ENCODE measurements at places on chromosomes 5 and 9. TPM values are rescaled to one million over a fixed set of nuclear protein-coding genes. Genes with fewer than 3 reads are reported as not detected.
A peak's percentile ranks its signal among the peaks of the same experiment; 100 is the strongest.

Gene WWC1
- total RNA-seq: 0.30 TPM

Gene MTMR12
- 23.3 TPM for total RNA-seq

Gene FLT4
- 2.8 TPM for total RNA-seq

Gene NFIL3
- total RNA-seq: 87.3 TPM

Gene DDX4
- 0.12 TPM for total RNA-seq

Gene IFNA2
- total RNA-seq: not detected

Gene PCAT7
- total RNA-seq: not detected

Gene PCDHAC1
- not detected for total RNA-seq

Gene PCDHB10
- not detected for total RNA-seq

Gene ADAMTS16
- not detected for total RNA-seq

Gene RANBP3L
- not detected for total RNA-seq

- DNase-seq: no peak
Measured at GRCh38 chr5:83919071-83920041, 198.7 kb upstream of the HAPLN1 start.

DNA sequence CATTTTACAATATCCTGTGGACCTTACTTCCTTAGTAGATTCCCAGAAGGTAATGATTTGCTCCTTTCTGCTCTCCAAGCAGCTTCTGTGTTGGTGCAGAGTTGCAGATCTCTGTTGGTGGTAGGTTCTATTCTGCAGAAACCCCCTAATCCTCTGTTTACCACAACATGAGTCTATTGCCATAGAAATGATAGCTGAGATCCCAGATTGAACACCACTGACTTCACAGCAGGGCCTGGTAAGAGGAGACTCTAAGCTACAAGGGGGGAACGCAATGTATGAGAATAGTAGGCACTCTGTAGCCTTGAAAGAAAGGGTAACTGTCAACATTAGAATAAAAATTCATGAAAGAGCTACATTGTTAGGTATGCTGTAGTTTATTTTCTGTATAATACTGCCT is 59.5 kb downstream of the MUSK start:
- no peak for DNase-seq

DNA sequence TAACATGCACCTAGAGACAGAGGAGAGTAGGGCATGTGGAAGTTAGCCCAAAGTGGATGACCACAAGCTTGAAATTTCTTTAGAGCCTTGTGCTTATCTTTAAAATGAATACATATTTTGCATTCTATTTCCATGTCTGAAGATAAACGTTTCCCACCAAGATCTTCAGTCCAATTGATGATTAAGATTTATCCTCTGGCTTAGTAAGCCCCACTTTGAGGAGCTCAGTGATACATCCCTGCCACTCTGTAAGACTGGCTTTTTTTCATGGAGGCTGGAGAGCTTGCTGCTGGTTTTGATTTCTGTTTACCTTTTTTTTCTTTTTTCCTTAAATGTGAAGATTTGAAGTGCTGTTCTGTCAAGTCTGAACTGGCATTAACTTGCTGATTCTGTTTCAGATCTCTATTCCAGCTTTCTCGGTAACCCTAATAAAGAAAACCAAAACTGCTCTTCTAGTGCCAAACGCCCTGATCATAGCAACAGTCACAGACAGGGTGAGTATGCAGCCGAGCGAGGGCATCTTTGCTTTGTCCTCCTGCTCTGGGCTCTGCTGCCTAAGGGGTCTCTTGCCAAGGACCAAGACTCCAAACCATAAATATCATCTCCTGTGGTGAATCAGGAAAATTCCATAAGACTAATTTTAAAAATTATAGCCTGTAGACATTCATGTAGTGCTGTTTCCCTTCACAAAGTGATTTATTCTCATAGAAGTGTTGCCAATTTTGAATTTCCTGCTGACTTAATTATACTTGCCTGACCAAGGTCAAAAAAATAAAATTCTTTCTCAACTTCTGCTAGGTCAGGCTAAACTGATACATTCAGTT is 54.3 kb downstream of the GRAMD2B start:
- no peak for DNase-seq

- no peak for DNase-seq
Measured at GRCh38 chr5:103109277-103109676, 10.7 kb downstream of the GIN1 start.

GRCh38 chr9:109639674-109640579 is 140.1 kb upstream of the PALM2AKAP2 start:
- DNase-seq: no peak

DNA sequence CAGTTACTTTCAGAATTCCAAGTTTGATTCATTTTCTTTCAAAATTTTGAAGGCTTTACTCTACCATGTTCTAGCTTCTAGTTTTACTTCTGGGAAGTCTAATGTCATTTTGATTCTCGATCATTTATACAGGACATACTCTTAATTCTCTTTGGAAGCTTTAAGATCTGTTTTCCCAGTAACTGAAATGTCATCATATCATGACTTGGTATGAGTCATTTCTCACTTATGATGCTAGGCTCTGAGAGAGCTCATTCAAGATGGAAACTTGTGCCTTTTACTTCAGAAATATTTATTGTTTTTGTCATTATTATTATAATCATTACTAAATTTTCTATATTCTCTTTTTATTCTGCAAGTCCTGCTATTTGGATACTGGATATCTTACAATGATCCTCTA is 222.3 kb downstream of the PARP8 start:
- DNase-seq: no peak

GRCh38 chr9:137302449-137303150 is 529 bp upstream of the NRARP start:
- no peak for DNase-seq

- no peak for DNase-seq
Measured at GRCh38 chr9:92657296-92658094, 12.4 kb downstream of the IPPK start.

DNA sequence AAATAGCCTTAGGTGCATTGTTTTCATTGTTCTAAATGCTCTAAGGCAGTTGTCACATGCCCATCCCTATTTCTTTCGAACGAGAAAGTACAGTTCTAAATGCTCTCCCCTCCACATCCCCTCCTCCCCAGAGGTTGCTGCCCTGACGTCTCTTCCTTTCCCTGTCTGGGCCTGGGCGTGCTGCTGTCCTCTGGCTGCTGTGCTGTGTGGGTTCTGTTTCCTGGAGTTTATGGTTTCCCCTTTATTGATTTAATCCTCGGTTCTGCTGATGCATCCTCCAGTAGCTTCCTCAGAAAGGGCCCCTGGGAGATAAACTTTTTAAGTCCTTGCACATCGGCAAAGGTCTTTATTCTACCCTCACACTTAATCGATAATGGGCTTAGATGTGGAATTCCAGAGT is 48.8 kb downstream of the MVB12B start:
- no peak for DNase-seq

GRCh38 chr5:93726595-93726994 is 14.8 kb downstream of the POU5F2 start:
- no peak for DNase-seq

- no peak for DNase-seq
Measured at GRCh38 chr9:129077236-129077635, 3.7 kb upstream of the DOLPP1 start.

GRCh38 chr5:72465066-72465465 is 42.1 kb downstream of the ZNF366 start:
- no peak for DNase-seq

DNA sequence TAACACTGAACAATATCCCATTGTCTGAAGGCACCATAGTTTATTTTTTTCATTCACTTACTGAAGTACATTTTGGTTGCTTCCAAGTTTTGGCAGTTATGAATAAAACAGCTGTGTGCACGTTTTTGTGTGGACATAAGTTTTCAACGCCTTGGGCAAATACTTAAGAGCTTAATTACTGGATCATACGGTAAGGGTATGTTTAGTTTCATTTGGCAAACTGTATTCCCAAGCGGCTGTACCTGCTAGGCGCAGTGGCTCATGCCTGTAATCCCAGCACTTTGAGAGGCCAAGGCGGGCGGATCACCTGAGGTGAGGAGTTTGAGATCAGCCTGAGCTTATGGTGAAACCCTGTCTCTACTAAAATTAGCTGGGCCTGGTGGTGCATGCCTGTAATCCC is 63.7 kb upstream of the FAM120A start:
- DNase-seq: no peak

DNA sequence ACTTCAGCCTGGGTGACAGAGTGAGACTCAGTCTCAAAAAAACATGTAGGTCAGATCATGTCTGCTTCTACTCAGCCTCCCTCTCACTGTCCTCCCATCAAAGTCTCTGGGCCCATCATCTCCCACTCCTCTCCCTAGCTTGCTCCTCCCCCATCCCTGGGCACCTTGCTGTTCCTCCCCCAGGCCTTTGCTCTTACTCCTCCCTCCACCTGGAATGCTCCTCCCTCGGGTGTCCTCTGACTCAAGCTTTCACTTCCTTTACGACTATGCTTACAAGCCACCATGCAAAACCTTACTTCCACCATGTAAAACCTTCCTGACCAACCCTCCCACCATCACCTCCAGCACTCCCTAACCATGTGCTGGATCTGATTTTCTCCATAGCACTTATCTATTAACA is 51.5 kb downstream of the MTMR12 start:
- DNase-seq: peak; percentile 44

DNA sequence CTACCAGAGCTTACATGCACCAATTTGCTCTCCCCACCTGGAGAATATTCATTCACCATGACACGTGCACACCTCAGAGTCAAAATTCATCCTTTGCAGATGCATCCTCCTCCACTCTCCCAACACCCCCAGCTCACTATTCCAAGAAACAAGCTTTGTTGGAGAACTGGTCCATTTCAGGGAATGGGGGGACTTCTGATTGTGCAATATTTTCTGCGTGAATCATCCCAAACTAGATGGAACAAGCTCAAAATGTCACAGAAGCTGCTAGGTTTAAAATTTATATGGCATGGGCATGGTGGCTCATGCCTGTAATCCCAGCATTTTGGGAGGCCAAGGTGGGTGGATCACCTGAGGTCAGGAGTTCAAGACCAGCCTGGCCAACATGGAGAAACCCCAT is 3.6 kb downstream of the GLDC start:
- no peak for DNase-seq

DNA sequence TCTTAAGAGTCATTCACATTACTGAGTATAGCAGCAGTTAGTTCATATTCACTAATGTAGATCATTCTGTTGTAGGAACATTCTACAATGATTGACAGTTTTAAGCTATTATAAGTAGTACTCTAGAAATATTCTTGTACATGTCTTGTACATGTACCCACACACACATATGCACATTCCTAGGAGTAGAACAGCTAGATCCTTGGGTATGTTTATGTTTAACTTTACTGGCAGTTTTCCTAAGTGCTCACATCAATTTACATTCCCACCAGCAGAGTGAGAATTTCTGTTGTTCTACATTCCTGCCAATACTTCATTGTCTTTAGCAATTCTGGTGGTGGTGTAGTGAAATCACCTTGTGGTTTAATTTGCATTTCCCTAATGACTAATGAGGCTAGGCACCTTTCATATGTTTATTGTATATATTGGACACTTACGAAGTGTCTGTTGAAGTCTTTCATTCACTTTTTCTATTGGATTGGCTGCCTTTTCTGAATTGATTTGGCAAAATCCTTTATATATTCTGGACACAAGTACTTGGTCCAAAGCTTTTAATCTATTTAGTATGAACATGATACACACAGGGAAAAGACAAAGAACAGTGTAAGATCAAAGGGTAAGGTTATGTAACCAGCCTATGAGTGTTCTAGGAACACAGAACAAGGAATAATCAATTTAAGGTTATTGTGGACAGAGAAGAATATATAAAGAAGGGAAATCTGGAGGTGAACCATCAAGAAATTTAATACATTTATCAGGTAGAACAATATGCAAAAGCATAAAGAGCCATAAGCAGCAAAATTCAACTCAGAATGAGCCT is 95.6 kb downstream of the MLLT3 start:
- no peak for DNase-seq

GRCh38 chr5:14086261-14086660 is 56.9 kb upstream of the TRIO start:
- DNase-seq: no peak

DNA sequence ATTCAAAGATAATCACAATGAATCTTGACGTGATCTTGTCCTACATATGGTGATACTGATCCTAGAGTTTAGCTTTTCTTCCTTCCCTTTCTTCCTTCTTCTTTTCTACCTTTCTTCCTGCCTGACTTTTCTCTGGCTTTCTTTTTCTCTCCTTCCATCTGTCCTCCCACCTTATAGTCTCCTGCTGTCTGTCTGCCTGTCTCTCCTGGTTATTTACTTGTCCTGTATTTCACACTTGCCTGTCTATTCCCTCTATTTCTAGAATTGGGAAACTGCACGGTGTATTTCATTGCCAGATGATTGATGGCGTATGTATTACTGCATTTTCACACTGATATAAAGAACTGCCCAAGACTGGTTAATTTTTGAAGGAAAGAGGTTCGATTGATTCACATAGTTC is 718.1 kb upstream of the CDH6 start:
- DNase-seq: no peak

DNA sequence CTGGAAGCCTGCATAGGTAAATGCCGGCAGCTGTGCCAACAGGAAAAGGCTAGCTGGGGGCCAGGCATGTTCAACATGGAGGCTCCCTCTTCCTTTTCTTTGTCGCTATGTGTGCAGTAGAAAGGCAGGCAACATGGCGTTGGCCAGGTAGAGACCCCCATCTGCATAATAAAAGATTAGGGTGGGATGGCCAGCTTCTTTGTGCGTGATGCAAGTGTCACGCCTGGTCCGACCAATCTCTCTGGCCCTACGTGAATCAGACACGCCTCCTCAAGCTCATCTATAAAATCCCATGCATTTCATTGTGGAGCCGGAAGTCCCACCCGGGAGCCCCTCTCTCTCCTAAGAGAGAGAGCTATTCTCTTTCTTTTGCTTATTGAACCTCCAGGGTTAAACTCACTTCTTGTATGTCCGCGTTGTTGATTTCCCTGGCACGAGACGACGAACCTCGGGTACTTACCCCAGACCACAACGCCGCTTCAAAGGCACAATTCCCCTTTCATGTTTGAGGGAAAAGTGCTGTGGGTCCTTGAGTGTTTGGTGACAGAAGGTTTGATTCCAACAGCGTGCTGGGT is 25.0 kb upstream of the C5orf47 start:
- no peak for DNase-seq

DNA sequence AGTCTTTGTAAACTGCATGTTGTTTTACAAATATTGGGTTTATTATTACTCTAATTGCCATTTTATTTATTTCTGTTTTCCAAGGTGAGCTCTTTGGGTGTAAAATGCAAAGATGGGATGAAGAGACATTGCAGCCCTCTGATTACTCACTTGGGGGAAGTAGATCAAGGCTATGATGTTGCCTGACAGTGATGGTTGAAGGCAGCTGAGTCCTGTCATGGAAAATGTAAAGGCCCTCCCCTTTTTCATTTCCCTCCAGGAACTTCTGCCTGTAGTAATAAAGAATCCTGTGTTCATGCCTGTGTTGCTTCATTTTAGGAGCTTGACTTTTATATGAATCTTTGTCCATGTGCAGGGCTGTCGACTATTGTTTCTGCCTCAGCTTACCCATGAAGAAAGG is 605.4 kb upstream of the CLINT1 start:
- DNase-seq: no peak

DNA sequence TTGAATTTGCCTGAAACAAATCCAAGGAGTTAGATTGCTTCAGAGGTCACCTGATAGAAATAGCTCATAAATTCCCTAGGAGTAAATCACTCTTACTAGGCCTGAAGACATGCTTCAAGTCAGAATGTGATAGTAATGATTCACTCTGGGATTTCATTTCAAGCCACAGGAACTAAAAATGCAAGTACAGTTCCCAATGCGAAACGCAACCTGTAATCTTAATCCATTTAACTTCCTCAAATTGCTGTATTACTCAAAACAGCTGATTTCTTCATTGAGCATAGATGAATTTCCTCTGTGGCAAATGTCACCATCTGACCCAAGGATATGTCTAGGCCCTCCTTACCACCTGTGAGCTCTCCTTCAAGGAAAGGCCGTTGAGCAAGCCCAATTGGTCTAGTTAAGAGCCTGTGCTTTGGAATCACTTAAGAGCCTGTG is 32.1 kb upstream of the IL6ST start:
- DNase-seq: no peak

- DNase-seq: no peak
Measured at GRCh38 chr5:130111746-130112145, 207.5 kb downstream of the CHSY3 start.

All from activated CD8-positive, alpha-beta memory T cell treated with anti-CD3 and anti-CD28 coated beads, Interleukin-2, amount 10 ng/mL, durations not matched to agents 7 days and 5 days (primary cell).